ENCODE measurements at places on chromosomes 13 and 19. TPM values are rescaled to one million over a fixed set of nuclear protein-coding genes. Genes with fewer than 3 reads are reported as not detected.

RCBTB1 gene
- 22.8 TPM for total RNA-seq

ZSCAN4 gene
- 0.21 TPM for total RNA-seq

NALCN gene
- 0.54 TPM for total RNA-seq

DIRAS1 gene
- total RNA-seq, result 0.37 TPM

FREM2 gene
- total RNA-seq, result 58.3 TPM

POLD1 gene
- total RNA-seq, result 49.3 TPM

FAM216B gene
- total RNA-seq, result 70.4 TPM

- no peaks in the 10 kb centered on the region for H3K27me3 ChIP-seq
- H3K27ac ChIP-seq, result peak overlapping the region; percentile 70
- DNase-seq, result peak; percentile 35
Observed at GRCh38 chr19:44587963-44588770, 25.2 kb upstream of the IGSF23 start.

GRCh38 chr13:60028021-60028420 lies 135.7 kb downstream of the DIAPH3 start:
- H3K27ac ChIP-seq, result no peak overlapping the region
- H3K4me1 ChIP-seq, result no peaks in the 10 kb centered on the region
- H3K36me3 ChIP-seq, result peaks cover 6% of the 10 kb centered on the region
- no peaks in the 10 kb centered on the region for H3K27me3 ChIP-seq
- no peak overlapping the region for H3K4me3 ChIP-seq

DNA sequence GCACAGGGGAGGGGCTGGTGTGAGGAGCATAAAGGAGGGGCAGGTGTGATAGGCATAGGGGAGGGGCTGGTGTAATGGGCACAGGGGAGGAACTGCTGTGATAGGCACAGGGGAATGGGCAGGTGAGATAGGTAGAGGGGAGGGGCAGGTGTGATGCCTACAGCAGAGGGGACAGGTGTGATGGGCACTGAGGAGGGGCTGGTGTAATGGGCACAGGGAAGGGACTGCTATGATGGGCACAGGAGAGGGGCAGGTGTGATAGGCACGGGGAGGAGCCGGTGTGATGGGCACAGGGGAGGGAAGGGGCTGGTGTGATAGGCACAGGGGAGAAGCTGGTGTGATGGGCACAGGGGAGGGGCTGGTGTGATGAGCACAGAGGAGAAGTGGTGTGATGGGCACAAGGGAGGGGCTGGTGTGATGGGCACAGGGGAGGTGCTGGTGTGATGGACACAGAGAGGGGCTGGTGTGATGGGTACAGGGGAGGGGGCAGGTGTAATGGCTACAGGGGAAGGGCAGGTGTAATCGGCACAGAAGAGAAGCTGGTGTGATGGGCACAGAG lies 39.5 kb upstream of the POP4 start:
- no peaks in the 10 kb centered on the region for H3K4me1 ChIP-seq
- no peaks in the 10 kb centered on the region for H3K27me3 ChIP-seq
- DNase-seq, result no peak
- no peak overlapping the region for H3K27ac ChIP-seq
- no peak overlapping the region for H3K4me3 ChIP-seq

DNA sequence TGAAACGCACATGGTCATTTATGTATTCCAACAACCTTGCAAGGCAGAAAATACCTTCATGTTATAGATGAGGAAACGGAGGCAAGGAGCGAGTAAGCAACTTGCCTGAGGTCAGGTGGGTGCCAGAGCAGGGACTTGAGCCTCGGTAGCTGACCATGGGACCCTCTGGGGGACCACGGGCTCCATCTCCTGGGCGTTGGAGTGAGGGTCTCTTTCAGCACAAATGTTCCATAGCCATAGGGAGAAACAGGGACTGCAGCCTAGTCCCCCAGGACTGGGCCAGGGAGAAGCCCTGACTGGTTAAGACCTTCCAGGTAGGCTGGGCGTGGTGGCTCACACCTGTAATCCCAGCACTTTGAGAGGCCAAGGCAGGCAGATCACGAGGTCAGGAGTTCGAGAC lies 38.4 kb upstream of the ADGRE5 start:
- H3K4me1 ChIP-seq, result no peaks in the 10 kb centered on the region
- no peaks in the 10 kb centered on the region for H3K27me3 ChIP-seq
- no peak for DNase-seq
- no peak overlapping the region for H3K4me3 ChIP-seq
- no peaks in the 10 kb centered on the region for H3K36me3 ChIP-seq
- no peak overlapping the region for H3K27ac ChIP-seq

- no peak overlapping the region for H3K27ac ChIP-seq
- no peaks in the 10 kb centered on the region for H3K27me3 ChIP-seq
- no peak overlapping the region for H3K4me3 ChIP-seq
- DNase-seq, result no peak
Observed at GRCh38 chr13:42815681-42816080, 34.3 kb downstream of the FAM216B start.

DNA sequence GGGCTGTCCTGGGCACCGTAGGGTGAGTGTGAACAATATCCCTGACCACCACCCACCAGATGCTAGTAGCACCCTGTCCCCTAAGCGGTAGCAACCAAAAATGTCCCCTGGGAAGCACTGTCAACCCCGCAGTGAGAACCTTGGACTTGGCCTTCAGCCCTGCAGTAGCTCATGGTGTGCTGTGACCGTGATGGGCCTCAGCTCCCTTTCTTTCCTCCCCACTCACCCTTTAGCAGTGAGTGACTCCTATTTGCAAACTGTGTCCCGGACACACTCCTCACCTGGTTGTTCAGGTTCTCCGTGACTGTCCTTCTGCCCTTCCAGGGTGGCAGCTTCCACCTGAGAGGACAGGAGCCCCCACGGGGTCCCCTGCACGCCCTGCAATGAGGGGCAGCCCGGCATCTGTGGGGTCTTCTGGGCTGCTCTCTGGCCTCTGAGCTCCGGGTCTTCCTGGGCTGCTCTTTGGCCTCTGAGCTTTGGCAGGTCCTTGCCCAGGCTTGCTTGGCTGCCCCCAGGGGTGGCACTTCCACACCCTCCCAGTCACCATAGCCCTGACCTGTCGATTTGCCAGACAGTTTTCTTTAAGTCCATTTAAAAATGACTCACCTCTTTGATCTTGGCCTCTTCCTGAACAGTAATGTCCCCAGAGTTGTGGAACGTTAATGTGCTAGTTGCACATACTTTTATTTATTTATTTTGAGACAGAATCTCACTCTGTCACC lies 3.8 kb downstream of the KDM4B start:
- H3K27ac ChIP-seq, result no peak overlapping the region
- H3K4me3 ChIP-seq, result no peak overlapping the region
- H3K4me1 ChIP-seq, result peaks cover 38% of the 10 kb centered on the region

DNA sequence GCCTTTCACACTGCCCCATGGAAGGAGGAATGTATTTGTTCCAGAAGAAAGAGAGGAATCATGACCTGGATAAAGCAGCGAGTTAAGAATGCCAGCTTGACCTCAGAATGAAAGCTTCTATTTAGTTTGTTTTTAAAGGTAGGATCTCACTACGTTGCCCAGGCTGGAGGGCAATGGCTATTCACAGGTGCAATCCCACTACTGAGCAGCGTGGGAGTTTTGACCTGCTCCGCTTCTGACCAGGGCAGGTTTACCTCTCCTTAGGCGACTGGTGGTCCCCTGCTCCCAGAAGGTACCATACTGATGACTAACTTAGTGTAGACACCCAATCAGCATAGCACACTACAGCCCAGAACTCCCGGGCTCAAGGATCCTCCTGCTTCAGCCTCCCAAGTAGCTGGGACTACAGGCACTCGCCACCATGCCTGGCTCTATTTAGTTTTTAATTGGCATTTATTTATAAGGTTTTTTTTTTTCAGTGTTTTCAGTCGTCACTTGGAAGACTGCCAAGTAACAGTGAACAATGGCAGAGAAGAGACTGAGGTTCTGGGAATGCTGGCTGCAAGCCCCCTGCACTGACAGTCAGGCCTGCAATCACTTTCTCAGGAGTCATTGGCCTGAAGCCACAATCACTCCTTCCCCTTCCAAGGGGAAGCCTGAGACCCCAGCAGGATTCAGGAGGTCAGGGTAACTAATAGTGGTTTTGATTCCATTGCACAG lies 73.1 kb downstream of the EPS15L1 start:
- peak overlapping the region; percentile 68 for H3K27ac ChIP-seq
- no peaks in the 10 kb centered on the region for H3K27me3 ChIP-seq
- H3K4me3 ChIP-seq, result no peak overlapping the region
- H3K4me1 ChIP-seq, result no peaks in the 10 kb centered on the region
- peak; percentile 47 for DNase-seq

DNA sequence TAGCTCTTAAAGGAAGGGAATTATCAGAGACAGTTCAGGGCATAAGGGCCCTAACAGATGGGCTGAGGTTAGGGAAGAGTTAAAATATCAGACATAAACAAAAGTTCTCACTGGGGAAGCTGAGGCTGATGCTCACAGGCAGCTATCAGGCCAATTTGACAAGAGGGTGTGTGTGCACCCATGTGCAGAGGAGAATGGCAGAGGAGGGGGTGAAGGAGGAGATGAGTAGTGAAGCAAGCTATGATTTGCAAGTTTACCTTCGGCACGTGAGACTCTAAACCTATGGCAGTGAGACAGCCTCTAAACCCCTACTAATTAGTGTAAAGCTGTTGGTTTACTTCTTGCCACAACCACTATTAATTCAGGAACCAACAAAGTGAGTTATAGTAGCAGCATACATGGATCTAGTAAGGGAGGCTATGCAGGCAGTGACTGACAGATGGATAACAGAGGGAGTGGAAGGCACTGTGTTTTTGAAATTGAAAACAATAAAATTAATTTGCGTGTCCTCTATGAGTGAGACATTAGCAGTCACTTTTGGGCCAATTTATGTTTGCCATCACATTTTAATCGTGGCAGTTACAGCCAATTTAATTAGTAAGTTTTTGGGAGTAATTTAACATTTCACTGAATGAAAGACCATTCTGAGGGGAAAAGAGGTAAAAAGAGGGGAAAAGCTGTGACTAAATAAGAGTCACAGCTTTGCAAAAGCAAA lies 99.6 kb upstream of the HTR2A start:
- no peak overlapping the region for H3K27ac ChIP-seq
- no peaks in the 10 kb centered on the region for H3K36me3 ChIP-seq
- no peaks in the 10 kb centered on the region for H3K27me3 ChIP-seq
- H3K4me3 ChIP-seq, result no peak overlapping the region
- no peaks in the 10 kb centered on the region for H3K4me1 ChIP-seq

- H3K4me3 ChIP-seq, result no peak overlapping the region
- DNase-seq, result no peak
- H3K36me3 ChIP-seq, result no peaks in the 10 kb centered on the region
- H3K27ac ChIP-seq, result no peak overlapping the region
- H3K4me1 ChIP-seq, result no peaks in the 10 kb centered on the region
Observed at GRCh38 chr13:39130301-39130700, 92.0 kb downstream of the NHLRC3 start.

- H3K4me3 ChIP-seq, result no peak overlapping the region
- no peak for DNase-seq
- H3K4me1 ChIP-seq, result no peaks in the 10 kb centered on the region
- no peaks in the 10 kb centered on the region for H3K36me3 ChIP-seq
- H3K27me3 ChIP-seq, result no peaks in the 10 kb centered on the region
Observed at GRCh38 chr13:37529751-37530385, 68.7 kb downstream of the POSTN start.

DNA sequence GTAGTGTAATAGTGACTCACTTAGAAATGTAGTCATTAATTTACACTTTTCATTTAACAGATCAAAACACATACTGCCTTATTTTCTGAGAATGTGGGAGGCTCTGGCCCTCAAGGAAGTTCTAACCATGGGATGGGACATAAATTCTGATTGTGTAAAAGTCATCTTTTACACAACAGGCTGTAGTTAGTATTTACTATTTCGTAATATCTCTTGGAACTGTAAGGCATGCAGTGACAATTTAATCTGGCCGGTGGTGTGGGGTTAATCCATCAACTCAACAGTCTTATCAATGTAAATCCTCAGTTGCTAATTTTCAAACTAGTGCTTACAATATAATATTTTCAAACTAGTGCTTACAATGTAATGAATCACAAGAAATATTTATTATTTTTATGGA lies 1599.2 kb downstream of the EFNB2 start:
- H3K4me3 ChIP-seq, result no peak overlapping the region
- H3K27me3 ChIP-seq, result no peaks in the 10 kb centered on the region
- H3K27ac ChIP-seq, result no peak overlapping the region
- H3K4me1 ChIP-seq, result no peaks in the 10 kb centered on the region
- DNase-seq, result no peak

DNA sequence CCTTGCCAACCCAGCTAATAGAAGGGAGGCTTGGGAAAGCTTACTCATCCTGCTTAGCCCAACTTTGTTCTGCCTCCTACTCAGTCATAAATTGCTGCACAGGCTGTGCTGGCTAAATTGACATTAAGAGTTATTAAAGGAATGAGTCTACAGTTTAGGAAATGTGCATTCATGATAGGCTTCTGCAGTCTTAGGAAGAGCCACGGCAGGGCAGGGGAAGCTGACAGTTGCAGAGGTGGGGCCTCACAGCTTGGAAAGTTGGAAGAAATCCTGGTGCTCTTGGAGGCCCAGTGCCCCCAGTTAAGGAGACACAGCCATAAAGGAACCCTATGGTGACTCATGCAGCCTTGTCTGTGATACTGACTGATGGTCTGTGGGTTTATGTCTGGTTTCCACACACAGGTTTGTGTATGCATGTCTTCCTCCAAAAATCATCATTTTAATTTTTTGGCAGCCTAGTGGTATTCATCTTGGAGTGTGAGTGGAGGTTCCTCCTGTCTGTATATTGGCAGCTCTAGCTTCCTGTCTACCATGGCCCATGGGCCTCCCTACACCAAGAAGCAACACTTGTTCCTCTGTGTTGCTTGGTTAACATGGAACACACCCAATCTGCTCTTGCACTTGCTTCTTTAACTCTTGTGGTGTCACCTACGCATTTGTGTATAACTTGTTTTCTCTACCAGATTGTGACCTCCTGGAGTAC lies 135.0 kb upstream of the KL start:
- no peaks in the 10 kb centered on the region for H3K4me1 ChIP-seq
- H3K36me3 ChIP-seq, result no peaks in the 10 kb centered on the region
- no peaks in the 10 kb centered on the region for H3K27me3 ChIP-seq
- DNase-seq, result no peak
- no peak overlapping the region for H3K27ac ChIP-seq

DNA sequence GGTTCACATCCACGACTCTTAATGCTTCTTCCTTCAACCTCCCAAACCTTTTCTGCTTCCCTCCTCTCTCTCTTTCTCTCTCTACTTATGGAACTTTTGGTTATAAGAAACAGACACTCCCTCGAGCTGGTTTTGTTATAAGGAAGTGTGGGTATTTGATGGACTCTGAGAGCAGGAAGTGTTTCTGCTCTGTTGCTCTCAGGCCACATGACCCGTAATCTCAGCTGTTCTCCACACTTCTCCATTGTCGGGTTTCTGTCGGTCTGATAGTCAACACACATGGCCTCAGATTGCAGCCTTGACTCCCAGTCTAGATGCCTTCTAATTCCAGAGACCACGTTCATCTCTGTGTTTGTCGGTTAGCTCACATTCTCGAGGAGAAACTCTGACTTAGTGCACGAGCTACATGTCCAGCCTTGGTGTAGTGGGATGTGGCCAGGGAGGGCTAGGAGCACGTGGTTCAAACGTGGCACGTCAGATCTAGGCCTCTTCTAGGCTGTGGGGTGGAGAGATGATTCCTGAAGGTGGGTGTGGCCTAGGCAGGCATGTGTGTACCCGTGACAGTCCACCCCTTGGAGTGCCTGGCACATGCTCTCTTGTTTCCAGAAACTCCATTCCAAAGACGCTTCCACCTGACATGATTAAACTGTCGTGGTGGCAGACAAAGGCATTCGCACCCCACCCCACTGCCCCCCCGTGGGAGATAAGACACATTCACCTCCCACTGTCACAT lies 26.3 kb downstream of the CNFN start:
- no peak overlapping the region for H3K4me3 ChIP-seq
- peaks cover 13% of the 10 kb centered on the region for H3K36me3 ChIP-seq
- no peak overlapping the region for H3K27ac ChIP-seq
- H3K4me1 ChIP-seq, result no peaks in the 10 kb centered on the region
- H3K27me3 ChIP-seq, result no peaks in the 10 kb centered on the region

- no peak overlapping the region for H3K27ac ChIP-seq
- no peaks in the 10 kb centered on the region for H3K4me1 ChIP-seq
- no peak overlapping the region for H3K4me3 ChIP-seq
- H3K36me3 ChIP-seq, result no peaks in the 10 kb centered on the region
- no peak for DNase-seq
- H3K27me3 ChIP-seq, result no peaks in the 10 kb centered on the region
Observed at GRCh38 chr13:94753327-94753726, 41.0 kb upstream of the SOX21 start.
